T-helper 1 cell (primary cell): ENCODE measurements at places on chromosomes 3 and 15.

- no peak for DNase-seq
These were observed 19.6 kb upstream of the SRP14 start for GRCh38 chr15:40058476-40059140.

GRCh38 chr15:45891766-45892165, 256.9 kb downstream of the SQOR start:
- no peak for DNase-seq

GRCh38 chr15:41024885-41025284, 71.6 kb downstream of the CHAC1 start:
- no peak for DNase-seq

DNA sequence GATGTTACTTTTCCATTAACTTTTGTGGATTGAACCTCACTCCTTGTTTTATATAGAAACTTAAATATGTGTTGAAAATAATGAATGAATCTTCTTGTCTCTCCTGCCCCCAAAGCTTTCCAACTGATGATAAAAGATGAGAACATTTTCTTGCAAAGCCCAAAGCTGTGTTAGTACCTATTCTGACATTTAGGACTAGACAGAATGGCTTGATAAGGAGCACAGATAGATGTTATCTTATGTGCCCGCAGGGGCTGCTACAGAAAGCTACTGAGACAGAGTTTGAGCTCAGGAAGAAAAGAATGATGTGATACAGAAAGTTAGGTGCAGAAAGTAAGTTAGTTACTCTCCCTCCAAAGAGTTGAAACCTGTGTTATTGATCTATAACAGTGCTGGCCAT, 109.4 kb upstream of the ATP11B start:
- DNase-seq, result no peak

DNA sequence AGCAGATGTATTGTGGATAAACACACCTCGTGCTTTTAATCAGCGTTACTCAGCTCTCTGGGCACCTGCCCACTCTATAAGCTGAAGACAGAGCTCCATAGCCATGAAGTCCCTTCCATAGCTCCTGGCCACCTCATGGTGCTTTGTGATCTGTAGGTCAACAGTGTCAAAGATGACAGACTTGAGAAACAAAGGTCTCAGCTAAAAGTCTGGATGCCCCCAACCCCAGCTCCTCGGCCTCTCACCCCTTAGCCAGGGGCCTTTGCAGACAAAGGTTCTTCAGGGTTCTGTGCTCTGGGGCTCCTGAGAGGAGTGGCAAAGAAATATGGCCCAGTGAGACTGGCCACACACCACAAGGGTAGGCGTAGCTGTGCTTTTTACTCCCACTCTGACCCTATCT, 168.6 kb downstream of the KLF13 start:
- DNase-seq, result no peak

DNA sequence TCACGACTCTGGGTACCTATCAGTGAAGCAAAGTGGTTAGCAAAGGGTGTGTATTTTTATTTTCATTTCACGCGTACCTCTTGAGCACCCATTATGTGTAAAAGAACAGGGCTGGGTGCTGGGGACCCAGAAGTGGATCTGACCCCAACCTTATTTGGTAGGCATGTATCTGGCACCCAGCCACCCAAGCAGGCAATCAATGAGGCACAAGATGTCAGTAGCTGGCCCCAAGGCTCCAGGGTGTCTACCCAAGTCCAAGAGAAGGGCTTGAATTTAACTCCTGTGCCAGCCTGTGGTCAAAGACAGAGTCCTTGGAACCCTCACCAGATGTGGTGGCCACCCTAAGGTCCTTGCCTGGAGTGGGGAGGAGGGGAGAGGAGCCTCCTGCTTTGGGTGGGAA, 5.7 kb downstream of the PLEKHO2 start:
- DNase-seq, result no peak
